ENCODE measurements at places on chromosomes 11 and 22.

DNA sequence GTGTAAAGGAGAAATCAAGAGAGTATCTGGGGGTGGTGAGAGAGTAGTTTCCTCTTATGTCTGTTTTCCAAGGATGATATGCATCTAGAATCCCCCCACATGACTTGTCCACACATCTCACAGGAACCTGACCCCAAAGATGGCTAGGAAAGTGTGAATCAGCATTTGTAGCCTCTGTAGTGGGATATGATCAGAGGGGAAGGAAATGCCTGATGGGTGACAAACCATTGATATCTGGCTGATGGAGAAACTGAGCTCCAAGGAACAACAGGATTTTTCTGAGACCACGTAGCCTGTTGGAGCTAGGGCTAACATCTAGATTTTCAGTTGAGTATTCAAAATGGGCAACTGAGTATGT is 369.4 kb downstream of the DDX10 start:
- DNase-seq = no peak

DNA sequence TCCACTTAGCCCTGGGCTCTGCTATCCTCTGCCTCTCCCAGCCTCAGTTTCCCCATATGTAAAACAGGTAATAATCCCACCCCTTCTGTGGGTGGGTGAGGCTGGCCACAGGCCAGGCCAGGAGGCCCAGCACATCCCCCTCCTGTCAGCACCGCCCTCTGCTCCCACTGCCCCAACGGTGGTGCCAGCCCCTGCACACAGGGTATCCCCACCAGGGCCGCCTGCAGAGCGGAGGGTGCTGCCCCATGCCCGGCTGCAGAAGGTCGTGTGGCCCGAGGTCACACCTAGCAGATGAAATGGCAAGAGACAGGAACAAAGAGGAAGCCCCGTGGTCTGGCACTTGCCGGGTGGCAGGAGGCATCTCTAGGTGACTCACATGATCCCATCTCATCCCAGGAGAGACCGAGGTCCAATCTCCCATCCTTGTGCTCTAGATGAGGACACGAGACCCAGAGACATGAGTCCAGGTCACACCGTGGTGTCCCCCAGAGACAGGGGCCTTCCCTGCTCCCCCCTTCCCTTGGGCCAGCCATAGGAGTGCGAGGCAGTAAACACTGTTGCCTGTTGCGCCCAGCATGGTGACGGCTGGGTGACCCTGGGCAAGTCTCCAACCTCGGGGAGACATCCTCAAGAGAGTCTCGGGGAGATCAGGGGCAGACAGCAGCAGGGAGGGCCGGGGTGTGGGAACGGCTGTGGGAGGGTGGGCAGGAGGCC is 27.2 kb upstream of the PPARA start:
- DNase-seq = no peak

- DNase-seq = no peak
Observed at GRCh38 chr11:30016588-30017363, at the start of gene KCNA4. TSS of gene KCNA4 (minus strand) at chr11:30017030. CDS start at chr11:30012678, 4,352 bp downstream.

GRCh38 chr22:35971456-35972119 is 57.0 kb downstream of the RBFOX2 start:
- DNase-seq = no peak

DNA sequence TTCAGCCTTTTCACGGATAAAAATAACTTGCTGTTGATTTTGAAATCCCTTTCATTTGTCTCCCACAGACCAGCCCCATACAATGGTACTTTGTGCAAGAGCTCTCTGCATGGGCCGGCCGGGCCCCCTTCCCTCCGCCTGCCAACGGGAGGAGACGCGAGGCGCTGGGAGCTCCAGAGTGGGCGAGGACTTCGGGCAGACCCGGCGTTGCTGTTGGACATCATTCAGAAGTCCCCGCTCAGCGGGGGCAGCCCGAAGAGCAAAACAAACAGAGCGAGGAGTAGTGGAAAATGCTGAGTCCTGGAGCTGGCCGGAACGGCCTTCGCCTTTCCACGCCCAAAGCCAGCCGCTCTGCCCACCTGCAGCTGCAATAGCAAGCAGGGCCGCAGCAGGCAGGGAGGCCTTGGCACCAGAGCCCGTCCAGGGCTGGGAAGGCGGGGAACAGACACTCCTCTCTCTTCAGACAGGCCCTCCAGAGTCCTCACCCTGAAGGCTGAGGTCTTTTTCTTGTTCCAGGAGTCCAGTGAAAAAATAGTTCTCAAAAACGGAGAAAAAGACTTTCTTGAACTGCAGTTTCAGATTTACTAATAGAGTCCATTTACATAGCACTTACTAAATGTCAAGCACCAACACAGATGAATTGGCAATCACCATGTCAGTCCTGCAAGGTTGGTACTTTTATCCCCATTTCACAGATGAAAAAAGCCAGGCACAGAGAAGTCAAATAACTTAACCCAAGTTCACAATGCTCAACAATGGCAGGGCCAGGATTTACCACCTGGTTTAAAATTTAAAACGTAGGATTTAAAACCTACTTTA is 135.5 kb downstream of the ETS1 start:
- DNase-seq = peak; percentile 75

- DNase-seq = peak; percentile 9
Observed at GRCh38 chr11:108697872-108698473, 33.1 kb downstream of the DDX10 start.

DNA sequence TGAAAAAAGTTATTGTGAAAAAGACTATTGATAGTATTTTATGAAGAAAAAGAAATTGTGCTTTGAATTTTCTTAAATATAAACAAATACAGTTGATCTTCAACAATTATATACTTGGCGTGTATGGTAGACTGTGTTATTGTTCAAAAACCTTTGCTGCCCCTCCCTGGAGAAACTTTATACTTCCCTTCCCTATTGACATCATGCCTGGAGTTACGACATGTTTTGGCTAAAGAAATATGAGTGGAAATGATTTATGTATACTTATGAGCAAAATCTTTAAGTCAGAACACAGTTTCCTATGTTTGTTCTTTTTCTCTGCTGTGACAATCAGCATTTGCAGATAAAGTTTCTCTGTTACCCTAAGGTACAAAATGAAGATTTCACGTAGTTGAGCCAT is 243.8 kb downstream of the TMEM135 start:
- no peak for DNase-seq

DNA sequence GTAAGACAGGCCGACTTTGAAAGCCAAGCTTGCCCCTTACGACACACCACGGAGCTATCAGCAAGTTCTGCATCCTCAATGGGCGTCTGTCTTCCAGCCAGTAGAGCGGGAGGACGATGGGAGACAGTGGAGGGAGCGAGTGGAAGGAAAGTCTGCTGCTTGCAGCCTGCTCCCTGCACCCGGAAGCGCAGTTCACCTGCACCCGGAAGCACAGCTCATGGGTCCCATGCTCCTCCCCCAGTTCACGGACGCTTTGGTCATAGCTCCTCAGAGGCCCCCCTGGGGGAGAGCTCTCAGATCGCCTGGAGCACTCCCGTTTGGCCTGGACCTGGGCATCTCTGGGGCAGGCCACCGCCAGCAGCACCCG is 51.3 kb downstream of the FBLN1 start:
- no peak for DNase-seq

DNA sequence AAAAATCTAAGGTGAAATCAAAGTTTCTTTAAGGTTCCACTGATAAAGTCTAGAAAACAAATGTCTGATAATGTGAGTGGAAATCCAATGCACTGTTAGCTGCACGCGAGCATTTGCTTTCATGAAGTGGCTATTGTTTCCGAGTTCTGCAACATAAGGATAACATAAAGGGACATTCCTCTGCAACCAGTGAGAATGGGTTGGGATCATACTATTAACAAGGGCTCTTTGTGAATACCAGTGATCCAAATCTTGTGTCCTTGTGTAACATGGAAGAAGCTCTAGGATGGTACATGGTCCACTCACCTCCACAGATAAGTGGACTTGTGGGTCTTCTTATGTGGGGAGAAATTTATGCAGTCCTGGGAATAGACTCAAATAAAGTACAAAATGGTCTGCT is 24.6 kb downstream of the APIP start:
- no peak for DNase-seq

- no peak for DNase-seq
Observed at GRCh38 chr22:19169002-19169946, 9.3 kb downstream of the SLC25A1 start.

DNA sequence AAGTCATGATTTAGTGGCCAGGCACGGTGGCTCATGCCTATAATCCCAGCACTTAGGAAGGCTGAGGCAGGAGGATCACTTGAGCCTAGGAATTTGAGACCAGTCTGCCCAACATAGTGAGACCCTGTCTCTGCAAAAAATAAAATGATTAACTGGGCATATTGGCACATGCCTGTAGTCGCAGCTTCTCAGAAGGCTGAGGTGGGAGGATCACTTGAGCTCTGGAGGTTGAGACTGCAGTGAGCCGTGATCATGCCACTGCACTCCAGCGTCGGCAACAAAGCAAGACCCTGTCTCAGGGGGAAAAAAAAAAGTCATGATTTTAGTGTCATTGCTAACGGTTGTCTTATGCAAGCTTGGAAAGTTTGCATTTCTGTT is 11.9 kb downstream of the UBE2L3 start:
- DNase-seq = no peak

DNA sequence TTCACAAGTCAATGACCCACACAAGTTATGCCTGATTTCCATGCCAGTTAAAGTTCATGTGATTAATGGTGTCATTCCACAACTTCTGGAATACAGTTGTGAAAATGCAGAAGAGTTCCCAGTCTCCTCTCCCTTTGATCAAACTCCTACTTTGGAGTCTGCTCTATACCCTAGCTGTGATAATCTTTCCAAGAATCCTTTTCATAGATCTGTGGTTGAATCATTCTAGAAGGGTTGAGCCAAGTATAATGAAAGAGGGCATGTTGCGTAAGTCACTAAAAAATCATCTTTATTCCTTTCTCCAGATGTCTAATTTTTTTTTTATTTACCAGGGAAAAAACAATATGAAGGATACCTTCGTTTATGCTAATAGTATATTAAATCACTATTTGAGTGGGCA is 89.7 kb upstream of the CARD18 start:
- no peak for DNase-seq

DNA sequence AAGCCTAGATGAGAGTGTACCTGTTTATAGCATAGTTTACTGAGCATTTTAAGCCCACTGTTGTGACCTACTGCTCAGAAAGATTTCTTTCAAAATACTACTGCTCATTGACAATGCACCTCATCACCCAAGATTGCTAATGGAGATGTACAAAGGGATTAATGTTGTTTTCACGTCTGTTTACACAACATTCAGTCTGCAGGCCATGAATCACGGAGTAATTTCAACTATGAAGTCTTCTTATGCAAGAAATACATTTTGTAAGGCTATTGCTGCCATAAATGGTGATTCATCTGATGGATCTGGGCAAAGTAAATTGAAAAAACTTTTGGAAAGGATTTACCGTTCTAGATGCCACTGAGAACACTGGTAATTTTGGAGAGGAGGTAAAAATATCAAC is 112.9 kb downstream of the KIF18A start:
- no peak for DNase-seq

GRCh38 chr11:57779276-57779675 is 17.7 kb downstream of the CTNND1 start:
- DNase-seq = peak; percentile 21

DNA sequence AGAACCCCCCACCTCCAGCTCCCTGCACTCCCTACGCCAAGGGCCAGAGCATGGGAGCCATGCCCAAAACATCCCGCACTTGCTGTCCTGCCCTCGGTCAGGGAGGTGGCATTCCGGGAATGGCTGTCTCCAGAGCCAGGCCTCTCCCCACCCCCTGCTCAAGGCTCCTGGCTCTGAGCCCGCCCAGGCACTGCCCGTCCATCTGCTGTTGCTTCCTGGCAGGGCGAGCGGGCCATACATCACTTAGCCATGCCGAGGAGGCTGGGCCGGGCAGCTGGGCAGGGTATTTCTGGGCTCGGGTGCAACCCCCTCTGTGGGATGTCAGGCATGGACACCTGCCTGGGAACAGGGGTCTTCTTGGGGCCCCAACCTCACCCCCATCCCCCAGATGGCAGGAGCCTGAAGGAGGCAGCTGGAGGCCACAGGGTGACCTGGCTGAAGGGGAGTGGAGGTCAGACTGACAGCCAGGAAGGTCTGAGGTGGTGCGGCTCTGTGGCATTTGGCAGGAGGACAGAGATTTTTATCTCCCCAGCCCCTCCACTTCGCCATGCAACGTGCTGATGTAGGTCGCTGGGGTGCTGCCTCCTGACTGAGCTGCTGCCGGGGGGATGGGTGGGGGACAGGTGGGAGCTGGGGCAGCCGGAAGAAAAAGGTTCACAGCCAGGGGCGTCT is 8.7 kb upstream of the CABP7 start:
- no peak for DNase-seq

DNA sequence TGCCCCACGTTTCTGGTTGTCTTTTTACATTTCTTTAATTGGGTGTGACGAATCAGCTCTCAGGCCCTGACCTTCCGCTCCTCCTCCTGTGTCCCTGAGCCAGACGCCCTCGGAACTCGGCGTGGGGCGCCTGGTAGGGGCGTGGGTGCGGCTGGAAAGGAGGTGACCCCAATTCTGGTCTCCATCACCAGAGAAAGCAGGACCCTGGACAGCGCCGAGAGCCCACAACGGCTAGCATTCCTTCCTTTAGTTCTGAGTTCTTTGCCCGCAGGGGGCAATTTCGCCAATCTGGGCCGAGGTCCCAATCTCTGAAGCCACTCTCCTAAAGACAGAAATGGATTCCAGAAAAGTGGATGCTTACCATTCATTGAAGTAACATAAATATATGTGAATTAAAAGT is 11.7 kb upstream of the RBMXL2 start:
- DNase-seq = no peak

GRCh38 chr11:128522943-128523518 is 64.3 kb downstream of the ETS1 start:
- no peak for DNase-seq

GRCh38 chr11:40183073-40184064 is 1276.1 kb downstream of the LRRC4C start:
- no peak for DNase-seq

DNA sequence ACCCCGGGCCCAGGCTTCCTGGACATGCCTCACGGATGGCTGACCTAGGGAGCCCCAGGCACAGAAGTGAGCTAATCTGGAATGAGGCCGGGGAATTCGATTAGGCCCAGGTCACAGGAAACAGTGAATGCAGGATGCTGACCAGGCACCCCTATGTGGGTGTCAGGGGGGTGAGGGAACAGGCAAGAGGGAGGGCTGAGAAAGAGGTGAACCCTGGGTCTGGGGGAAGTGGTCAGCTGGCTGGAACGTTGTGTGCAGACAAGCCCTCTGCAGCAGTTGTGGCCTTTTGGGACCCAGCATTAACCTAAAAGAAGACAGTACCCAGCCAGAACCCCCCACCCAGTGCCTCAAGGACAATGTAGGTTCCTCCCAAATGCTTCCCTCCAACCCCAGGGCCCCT is 8.1 kb downstream of the SERHL2 start:
- DNase-seq = no peak

DNA sequence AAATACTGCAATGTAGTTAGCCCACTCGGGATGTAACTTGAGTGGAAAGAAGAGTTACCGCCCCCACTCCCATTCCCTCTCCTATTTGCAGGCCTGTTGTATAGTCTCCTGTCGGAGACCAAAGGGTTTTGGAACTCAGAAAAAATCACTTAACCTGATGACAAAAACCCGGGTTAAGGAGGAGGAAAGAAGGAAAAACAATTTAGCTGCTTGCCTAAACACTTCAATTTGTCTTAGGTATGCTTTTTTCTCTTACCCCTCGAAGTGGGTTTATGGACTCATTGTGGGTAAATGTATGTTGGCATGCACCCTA is 2.2 kb downstream of the YAP1 start:
- no peak for DNase-seq
